ENCODE measurements at places on chromosomes 1 and 21.

DNA sequence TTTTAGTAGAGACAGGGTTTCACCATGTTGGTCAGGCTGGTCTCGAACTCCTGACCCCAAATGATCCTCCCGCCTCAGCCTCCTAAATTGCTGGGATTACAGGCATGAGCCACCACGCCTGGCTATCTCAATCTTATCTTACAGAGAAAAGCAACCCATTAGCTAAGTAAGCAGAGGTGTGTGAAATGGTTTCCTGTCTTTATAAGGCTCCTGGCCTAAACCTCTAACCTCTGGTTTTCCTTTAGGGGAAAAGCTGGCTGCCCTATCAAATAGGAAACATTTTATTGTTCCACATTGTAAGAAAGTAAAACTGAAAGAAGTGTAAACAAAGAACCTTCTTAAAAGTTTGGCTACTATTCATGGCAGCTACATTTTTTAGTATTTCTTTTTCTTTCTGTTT is 78.3 kb upstream of the MORC3 start:
- DNase-seq, result no peak

DNA sequence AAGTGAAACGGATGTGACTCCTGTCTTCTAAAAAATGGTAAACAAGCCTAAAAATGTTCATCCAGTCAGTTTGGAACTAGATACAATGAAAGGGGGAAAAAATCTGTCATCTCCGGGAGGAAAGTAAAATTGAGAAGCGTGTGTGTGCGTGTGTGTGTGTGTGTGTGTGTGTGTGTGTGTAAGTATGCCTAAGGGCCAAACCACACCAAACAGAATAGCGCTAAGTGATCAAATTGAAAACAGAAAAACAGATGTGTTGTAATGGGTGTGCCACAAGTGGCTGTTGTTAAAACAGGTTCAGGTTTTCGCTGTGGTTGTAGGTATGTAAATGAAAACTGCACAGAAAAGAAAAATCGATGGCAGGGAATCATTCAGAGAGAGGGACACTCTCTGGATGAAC is 106.7 kb downstream of the RNF220 start:
- no peak for DNase-seq

- no peak for DNase-seq
Observed at GRCh38 chr1:90402893-90403849, 313.9 kb downstream of the BARHL2 start.

DNA sequence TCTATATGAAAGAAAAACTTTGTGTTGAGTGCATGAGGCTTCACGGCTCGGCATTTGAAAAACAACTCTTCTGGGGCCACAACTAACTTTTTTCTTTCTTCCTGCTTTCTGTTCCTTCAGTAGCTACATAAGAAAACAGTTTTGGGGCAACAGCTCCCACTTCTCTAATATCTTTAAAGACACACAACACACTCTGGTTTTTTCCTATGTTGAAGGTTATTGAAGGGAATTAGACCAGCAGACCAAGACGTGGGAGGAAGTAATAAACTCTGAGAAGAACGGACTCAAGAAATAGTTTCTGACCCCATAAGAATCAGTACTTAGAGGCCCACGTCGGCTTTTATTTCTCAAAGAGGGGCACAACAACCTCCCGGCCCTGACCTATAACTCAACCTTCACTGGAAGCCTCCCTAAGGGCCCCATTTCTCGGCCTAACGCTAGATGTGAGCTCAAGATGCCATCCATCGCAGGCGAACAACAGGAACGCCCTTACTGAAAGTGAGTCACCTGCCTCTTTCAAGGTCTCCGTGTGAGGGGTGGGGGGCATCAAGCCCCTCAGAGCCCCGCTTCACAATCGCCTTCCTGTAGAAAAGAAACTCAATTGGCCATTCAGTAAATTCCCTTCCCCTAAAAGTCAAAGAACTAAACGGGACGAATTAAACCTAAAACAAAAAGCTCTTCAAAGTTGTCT is 844 bp downstream of the ZMYM6 start:
- DNase-seq, result no peak

DNA sequence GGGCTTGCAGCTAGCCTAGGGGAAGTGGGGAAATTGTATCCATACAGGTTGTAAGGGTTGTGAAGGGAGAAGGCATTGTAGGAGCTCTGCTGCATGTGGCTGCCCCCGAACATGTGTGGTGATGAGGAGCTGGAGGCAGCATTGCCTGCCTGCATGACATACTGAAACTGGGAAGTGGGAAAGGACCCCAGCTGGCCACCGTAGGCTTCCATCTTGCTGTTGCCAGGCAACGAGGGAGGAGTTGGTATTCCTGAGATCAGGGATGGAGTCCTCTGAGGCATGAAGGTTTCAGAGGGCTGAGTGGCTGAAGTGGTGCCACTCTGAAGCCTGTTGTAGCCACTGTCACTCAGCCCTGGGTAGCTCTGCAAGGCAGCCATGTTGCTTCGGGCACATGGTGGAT is 103.2 kb downstream of the TBX15 start:
- DNase-seq, result no peak

Data from dorsolateral prefrontal cortex (tissue), 122 donors.